Activated CD4-positive, alpha-beta T cell treated with anti-CD3 and anti-CD28 coated beads for 36 hours (primary cell): ENCODE measurements at places on chromosomes 3 and 15. TPM values are rescaled to one million over a fixed set of nuclear protein-coding genes. Genes with fewer than 3 reads are reported as not detected.

DNA sequence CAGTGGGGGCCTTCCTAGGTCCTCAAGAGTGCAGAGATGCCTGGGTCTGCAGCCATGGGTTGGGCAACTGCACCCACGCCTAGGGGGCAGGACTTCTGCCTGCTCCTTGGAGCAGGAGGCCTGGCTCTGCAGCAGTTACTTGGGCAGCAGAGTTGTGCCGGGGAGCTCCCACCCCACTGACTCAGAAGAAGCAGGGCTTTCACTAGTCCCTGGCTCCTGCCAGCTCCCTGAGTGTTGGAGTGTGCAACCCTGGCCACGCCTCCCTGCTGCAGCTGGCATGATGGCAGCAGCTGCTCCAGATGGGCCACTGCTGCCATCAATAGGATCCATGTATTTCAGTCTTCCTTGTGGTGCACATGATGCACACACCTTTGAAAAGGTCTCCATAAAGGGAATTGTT is 40.6 kb upstream of the KCNH8 start:
- no peak overlapping the region for H3K4me3 ChIP-seq
- H3K36me3 ChIP-seq, result no peaks in the 10 kb centered on the region
- H3K27ac ChIP-seq, result no peak overlapping the region
- no peak for DNase-seq

GRCh38 chr3:100868894-100869293 is 124.3 kb downstream of the ABI3BP start:
- no peaks in the 10 kb centered on the region for H3K4me1 ChIP-seq
- no peak overlapping the region for H3K27ac ChIP-seq

DNA sequence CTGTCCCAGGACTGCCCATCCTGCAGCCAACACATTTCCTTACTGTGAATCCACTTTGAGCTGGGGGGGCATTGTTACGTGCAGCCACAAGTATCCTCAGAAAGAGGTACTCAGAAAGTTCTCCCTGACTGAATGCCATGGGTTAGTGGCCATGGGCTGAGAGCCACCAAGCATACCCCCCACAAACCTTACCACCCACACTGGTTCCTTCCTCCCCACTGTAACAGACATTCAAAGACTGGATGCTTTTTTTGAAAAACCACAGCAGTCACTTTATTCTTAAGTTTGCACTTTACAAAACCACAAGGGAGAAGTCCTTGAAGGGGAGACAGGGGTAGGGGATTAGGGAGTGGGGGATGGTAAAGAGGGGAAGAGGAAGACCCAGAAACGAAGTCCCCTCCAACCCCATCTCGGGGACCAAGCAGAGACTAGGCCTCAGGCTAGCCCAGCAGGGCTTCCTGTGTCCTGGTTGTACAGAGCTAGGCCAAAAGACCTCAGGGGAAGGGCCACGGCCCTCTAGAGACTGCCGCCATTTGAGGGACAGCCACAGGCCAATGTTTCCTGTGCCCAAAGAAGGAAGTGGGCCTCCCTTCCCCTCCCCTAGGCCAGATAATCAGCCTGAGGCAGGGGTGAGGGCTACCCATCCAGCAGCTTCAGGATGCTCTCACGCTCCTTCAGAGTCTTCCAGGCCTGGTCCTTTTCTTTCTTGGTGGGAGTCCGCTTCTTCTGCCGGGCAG is 10.1 kb upstream of the CAMK1 start:
- H3K36me3 ChIP-seq, result peaks cover 37% of the 10 kb centered on the region
- DNase-seq, result peak; percentile 56
- no peaks in the 10 kb centered on the region for H3K27me3 ChIP-seq
- no peak overlapping the region for H3K4me3 ChIP-seq
- peak overlapping the region; percentile 95 for H3K27ac ChIP-seq

GRCh38 chr3:141632779-141633374 is 105.2 kb upstream of the RNF7 start:
- no peak overlapping the region for H3K4me3 ChIP-seq
- H3K36me3 ChIP-seq, result no peaks in the 10 kb centered on the region
- no peak overlapping the region for H3K27ac ChIP-seq
- no peaks in the 10 kb centered on the region for H3K4me1 ChIP-seq
- DNase-seq, result no peak
- H3K27me3 ChIP-seq, result no peaks in the 10 kb centered on the region

DNA sequence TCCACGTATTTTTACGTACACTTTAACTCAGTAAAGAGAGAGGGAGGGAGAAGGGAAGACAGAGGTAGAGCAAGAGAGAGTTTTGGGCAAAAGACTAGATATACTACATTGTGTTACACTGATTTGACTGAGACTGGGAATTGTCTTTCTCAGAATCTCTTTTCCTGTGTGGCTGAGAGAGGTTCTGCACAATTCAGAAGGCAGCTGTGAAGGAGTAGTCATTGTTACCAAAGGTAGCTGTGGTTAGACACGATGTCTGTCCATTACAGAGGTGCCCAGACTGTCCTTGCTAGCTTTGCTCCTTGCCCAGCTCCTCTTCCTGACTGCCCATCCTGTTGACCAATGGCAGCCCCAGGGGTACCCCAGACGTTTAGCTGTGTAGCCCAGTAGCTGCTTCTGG is 577.5 kb upstream of the CBLB start:
- H3K27ac ChIP-seq, result no peak overlapping the region
- H3K36me3 ChIP-seq, result peaks cover 12% of the 10 kb centered on the region
- peaks cover 23% of the 10 kb centered on the region for H3K4me1 ChIP-seq
- H3K27me3 ChIP-seq, result no peaks in the 10 kb centered on the region
- DNase-seq, result no peak

DNA sequence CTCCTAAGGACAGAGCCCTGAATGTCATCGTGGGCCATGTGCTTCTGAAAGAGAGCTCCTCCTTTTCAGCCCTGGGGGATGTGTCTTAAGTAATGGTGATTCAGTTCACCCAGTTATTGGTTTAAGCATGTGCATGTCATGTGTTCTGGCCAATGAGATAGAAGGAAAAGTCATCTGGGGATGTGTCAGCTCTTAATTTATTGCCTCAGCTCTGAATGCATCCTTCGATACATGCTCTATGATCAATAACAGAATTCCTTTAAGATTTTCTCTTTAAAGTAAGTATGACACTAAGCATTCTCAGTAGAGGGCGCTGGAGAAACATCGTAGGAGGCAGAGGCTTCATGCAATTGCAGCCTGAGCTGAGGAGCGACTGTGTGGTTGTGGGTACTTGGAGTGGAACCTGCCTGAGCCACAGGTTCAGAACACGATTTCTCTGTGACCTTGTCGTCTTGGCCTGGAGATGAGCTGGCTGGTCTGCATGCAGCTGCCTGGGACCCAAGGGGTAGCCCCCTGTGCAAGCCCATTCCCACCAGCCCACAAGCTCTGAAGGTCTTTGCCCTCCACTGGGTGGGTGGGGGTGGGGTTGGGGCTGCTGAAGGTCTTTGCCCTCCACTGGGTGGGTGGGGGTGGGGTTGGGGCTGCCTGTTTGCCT is 69.5 kb downstream of the C3orf38 start:
- DNase-seq, result peak; percentile 56
- no peaks in the 10 kb centered on the region for H3K4me1 ChIP-seq
- no peaks in the 10 kb centered on the region for H3K27me3 ChIP-seq
- H3K36me3 ChIP-seq, result no peaks in the 10 kb centered on the region
- H3K4me3 ChIP-seq, result no peak overlapping the region

- no peaks in the 10 kb centered on the region for H3K36me3 ChIP-seq
- no peak overlapping the region for H3K4me3 ChIP-seq
- no peak overlapping the region for H3K27ac ChIP-seq
- no peaks in the 10 kb centered on the region for H3K4me1 ChIP-seq
Measured at GRCh38 chr15:66778314-66778665, 76.3 kb downstream of the SMAD6 start.

DNA sequence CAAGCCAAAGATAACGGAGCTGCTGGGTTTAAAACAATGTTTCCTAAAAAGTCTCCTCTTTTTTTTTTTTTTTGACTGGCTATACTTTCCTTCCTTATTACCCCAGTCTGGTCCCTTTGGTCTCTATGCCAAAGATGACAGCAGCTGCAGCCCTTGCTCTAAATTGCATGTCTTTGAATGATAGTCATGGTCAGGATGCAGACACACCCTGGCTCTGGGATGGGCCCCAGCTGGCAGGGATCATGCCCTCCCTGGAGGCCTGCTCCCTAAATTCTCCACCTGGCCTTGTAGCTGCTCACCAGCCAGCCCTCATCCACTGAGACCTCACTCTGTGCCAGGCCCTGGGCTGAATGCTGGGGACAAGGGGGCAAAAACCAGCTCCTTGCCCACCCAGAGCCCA is 95.8 kb downstream of the MESD start:
- DNase-seq, result no peak
- no peak overlapping the region for H3K27ac ChIP-seq
- H3K4me1 ChIP-seq, result peaks cover 3% of the 10 kb centered on the region
- peaks cover 22% of the 10 kb centered on the region for H3K36me3 ChIP-seq
- no peaks in the 10 kb centered on the region for H3K27me3 ChIP-seq

- no peak for DNase-seq
- H3K36me3 ChIP-seq, result peaks cover 3% of the 10 kb centered on the region
- no peak overlapping the region for H3K4me3 ChIP-seq
- H3K27me3 ChIP-seq, result no peaks in the 10 kb centered on the region
Measured at GRCh38 chr15:27623560-27624305, 475.4 kb downstream of the OCA2 start.

GRCh38 chr3:32432045-32432710 is 40.5 kb downstream of the CMTM7 start:
- peaks cover 87% of the 10 kb centered on the region for H3K4me1 ChIP-seq
- H3K36me3 ChIP-seq, result peaks cover 10% of the 10 kb centered on the region
- peak overlapping the region; percentile 72 for H3K4me3 ChIP-seq
- no peak for DNase-seq
- H3K27ac ChIP-seq, result peak overlapping the region; percentile 99

- no peak for DNase-seq
- peaks cover 3% of the 10 kb centered on the region for H3K27me3 ChIP-seq
- no peaks in the 10 kb centered on the region for H3K36me3 ChIP-seq
- H3K27ac ChIP-seq, result no peak overlapping the region
- H3K4me1 ChIP-seq, result no peaks in the 10 kb centered on the region
Measured at GRCh38 chr15:98375513-98376340, 272.6 kb upstream of the IGF1R start.

- no peaks in the 10 kb centered on the region for H3K27me3 ChIP-seq
- H3K36me3 ChIP-seq, result no peaks in the 10 kb centered on the region
- no peak overlapping the region for H3K4me3 ChIP-seq
- peak overlapping the region; percentile 63 for H3K27ac ChIP-seq
- peaks cover 72% of the 10 kb centered on the region for H3K4me1 ChIP-seq
Measured at GRCh38 chr3:43024181-43024885, 45.2 kb downstream of the GASK1A start.

DNA sequence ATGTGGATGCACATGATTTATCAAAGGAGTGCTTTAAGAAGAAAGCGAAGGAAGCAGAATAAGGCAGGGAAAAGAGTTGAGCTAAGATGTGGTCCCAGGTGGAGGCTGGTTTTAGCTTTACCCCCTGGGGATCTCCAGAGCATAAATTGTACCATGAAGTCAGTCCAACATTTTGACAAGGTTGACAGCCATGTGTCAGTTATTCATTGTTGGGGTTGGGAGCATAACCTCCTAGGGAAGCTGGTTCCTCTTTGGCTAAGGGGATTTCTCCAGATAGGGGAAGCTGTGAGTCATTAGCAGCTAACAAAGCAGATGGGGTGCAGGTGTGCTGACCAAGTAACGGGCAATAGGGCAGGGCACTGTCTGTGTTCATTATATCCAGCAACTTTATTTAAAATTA is 123.7 kb upstream of the IGSF10 start:
- no peak overlapping the region for H3K27ac ChIP-seq
- no peaks in the 10 kb centered on the region for H3K27me3 ChIP-seq
- no peaks in the 10 kb centered on the region for H3K36me3 ChIP-seq

- H3K27me3 ChIP-seq, result peaks cover 21% of the 10 kb centered on the region
- H3K4me1 ChIP-seq, result peaks cover 42% of the 10 kb centered on the region
- H3K27ac ChIP-seq, result no peak overlapping the region
- no peak overlapping the region for H3K4me3 ChIP-seq
Measured at GRCh38 chr3:10364806-10365205, 43.9 kb upstream of the SEC13 start.

DNA sequence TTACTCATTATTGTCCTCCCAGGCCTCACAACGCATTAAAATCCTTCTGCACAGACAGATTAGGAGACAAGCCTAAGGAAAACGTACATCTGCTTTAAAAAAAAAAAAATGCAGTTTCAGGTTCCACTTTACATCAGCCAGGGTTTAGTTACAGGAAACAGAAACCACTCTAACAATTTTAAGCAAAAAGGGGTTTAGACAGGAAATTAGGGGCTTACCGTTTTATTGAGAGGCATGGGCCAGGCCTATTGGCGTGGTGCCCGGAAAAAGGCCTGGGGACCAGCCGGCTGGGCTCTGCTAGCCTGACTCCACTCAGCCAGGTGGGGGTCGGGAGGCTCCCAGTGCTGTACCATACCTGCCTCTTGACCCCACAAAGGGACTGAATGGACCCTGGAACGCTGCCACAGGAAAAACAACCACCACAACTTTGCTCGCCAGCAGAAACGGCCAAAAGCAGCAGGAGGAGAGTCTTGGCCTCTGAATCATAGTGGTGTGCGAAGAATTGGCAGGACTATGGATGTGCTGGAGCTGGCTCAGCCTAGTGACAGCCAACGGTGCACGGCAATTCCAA is 124.3 kb downstream of the CHSY1 start:
- peaks cover 52% of the 10 kb centered on the region for H3K4me1 ChIP-seq
- no peaks in the 10 kb centered on the region for H3K27me3 ChIP-seq
- H3K4me3 ChIP-seq, result peak overlapping the region; percentile 51

DNA sequence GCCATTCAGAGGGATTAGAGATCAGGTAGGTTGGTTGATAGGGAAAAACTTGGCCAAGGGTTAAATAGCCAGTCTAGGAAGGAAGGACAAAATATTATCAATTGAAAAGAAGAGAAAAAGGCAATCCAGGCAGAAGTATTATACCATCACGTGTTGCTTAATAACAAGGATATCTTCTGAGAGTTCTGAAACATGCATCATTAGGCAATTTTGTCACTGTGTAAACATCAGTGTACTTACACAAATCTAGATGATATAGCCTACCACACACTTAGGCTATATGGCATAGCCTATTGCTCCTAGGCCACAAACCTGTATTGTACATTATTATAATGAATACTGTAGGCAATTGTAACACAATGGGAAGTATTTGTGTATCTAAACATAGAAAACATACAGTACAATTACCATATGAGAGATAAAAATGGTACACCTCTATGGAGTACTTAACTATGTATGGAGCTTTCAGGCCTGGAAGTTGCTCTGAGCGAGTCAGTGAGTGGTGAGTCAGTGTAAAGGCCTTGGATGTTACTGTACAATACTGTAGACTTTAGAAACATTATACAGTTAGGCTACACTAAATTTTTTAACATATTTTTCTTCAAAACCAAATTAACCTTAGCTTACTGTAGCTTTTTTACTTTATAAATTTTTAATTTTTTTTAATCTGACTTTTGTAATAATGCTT is 2.7 kb downstream of the TEX55 start:
- no peak overlapping the region for H3K4me3 ChIP-seq
- no peaks in the 10 kb centered on the region for H3K27me3 ChIP-seq
- H3K4me1 ChIP-seq, result peaks cover 4% of the 10 kb centered on the region
- H3K27ac ChIP-seq, result no peak overlapping the region
- peaks cover 1% of the 10 kb centered on the region for H3K36me3 ChIP-seq
- DNase-seq, result no peak

Gene ALS2CL
- total RNA-seq, result 3.3 TPM

Gene MKRN3
- 1.4 TPM for total RNA-seq

Gene SLC9A9
- 1.6 TPM for total RNA-seq

Gene GHSR
- total RNA-seq, result not detected

Gene SLC2A2
- total RNA-seq, result not detected

Gene C3orf62
- total RNA-seq, result 3.9 TPM

Gene GOLGA8G
- total RNA-seq, result not detected

Gene GPR176
- 0.14 TPM for total RNA-seq

Gene GNAT1
- 0.14 TPM for total RNA-seq

Gene ADGRG7
- total RNA-seq, result not detected
